ENCODE measurements at places on chromosomes 6 and 20. TPM values are rescaled to one million over a fixed set of nuclear protein-coding genes. Genes with fewer than 3 reads are reported as not detected.

CST1 gene
- not detected for total RNA-seq

IRF4 gene
- not detected for total RNA-seq

RIMS1 gene
- total RNA-seq = 29.5 TPM

FOXP4 gene
- total RNA-seq = 3.9 TPM

GPR6 gene
- not detected for total RNA-seq

SLC35D3 gene
- total RNA-seq = not detected

TRAPPC3L gene
- 0.11 TPM for total RNA-seq

DYNLT1 gene
- total RNA-seq = 97.4 TPM

C6orf58 gene
- 0.11 TPM for total RNA-seq

RAB32 gene
- total RNA-seq = 90.7 TPM

MUC22 gene
- not detected for total RNA-seq

RBPJL gene
- not detected for total RNA-seq

CLDN20 gene
- total RNA-seq = not detected

BCKDHB gene
- 12.5 TPM for total RNA-seq

KIF25 gene
- total RNA-seq = not detected

SMIM28 gene
- not detected for total RNA-seq

GCNT2 gene
- 87.2 TPM for total RNA-seq

All from dermis lymphatic vessel endothelial cell (primary cell).